D721Med (cell line): ENCODE measurements at places on chromosomes 4 and X.

DNA sequence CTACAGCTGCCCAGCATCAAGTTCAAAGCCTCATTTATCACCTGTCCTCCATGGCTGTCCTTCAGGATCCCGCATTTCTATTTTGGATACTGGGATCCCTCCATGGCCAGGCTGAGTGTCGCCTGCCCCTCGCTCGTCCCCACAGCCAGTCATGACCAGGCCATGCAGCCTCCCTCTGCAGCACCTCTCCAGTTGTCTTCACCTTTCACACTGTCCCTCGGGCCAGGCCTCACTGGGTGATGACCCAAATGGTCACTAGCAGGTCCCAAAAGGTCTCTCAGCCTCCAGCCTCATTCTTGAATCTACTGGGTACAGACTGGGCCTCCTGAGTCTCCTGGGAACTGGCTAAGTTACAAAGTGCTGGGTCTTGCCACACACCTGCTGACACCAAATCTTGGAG is 48.7 kb upstream of the HELT start:
- no peak for DNase-seq

DNA sequence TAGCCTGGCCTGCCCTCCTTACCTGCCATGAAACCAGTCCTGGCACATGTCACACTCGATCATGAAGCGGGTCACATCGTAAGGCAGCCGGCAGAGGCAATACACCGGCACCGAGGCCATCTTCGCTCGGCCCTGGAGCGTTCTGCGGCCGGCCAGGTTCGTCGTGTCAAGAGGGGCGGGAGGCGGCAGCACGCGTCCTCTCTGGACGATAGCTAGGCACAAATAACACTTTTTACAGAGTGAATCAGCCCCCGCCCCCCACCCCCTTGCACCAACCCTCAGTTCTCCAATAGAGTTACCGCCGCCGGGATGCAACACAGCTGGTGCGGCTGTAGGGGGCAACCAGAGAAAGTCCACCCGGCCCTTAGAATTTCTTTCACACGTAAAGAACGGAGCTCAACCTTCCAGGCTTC is 1.7 kb downstream of the PHF8 start:
- no peak for DNase-seq

GRCh38 chrX:135893294-135893817 is at the start of the genes CT45A10 and SAGE1:
Gene CT45A10 (minus strand): TSS chrX:135893444. CDS start chrX:135885344, 8,100 bp downstream.
Gene SAGE1 (plus strand): TSS chrX:135893716. CDS start chrX:135896243, 2,527 bp downstream.
- no peak for DNase-seq

DNA sequence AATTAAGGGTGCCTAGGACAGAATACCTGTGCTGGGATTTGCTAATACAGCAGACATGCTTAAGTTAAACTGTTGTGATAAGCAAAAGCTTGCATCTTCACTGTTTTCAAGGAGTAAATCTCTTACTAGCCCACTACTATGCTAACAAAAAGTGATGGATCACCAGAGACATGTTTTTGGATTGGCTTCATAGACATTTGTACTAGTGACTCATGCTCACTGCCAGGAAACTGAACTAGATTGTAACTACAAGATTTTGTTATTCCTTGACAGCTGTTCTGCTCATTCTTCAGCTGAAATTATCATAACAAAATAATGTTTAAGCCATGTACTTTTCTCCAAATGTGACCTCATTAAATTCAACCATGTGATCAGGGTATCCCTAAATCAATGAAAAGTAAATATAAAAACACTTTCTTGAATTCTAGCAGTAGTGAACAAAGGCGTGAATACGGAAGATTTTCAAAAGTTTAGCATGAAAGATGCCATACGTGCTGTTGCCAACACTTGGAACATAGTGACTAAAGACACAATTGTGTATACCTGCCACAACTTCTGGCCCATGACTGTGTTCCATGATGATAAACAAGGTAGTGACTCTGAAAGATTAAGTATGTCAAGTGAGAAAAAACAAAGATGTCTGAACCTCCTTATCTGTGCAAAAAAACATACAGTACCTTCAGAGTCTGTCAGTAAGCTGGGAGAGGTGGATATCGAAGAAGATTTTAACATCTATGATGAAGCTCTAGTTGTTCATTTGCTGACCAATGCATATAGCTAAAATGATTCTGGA is 154.0 kb downstream of the BTC start:
- DNase-seq = no peak

DNA sequence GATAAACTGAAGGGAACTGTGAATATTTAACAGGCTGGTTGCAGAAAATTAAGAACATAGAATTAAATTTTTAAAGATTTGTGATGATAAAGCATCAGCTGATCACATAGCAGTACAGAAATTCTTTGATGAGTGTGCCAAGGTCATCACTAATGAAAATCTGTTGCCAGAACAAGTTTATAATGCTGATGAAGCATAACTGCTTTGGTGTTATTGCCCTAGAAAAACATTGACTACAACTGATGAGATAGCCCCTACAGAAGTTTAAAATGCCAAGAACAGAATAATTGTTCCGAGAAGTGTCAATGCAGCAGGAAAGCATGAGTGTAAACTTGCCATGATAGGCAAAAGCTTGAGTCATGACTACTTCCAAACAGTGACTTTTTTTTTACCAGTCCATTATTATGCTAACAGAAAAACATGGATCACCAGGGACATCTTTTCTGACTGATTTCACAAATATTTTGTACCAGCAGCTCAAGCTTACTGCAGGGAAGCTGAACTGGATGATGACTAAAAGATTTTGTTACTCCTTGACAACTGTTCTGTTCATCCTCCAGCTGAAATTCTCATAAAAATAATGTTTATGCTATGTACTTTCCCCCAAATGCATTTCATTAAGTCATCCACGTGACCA is 1136.6 kb downstream of the FAT4 start:
- no peak for DNase-seq

GRCh38 chrX:9293051-9293496 is 171.8 kb upstream of the TBL1X start:
- DNase-seq = peak; percentile 22

GRCh38 chr4:77493829-77494551 is 111.6 kb upstream of the CXCL13 start:
- no peak for DNase-seq

GRCh38 chr4:29051381-29051965 is 1668.7 kb upstream of the PCDH7 start:
- DNase-seq = no peak

DNA sequence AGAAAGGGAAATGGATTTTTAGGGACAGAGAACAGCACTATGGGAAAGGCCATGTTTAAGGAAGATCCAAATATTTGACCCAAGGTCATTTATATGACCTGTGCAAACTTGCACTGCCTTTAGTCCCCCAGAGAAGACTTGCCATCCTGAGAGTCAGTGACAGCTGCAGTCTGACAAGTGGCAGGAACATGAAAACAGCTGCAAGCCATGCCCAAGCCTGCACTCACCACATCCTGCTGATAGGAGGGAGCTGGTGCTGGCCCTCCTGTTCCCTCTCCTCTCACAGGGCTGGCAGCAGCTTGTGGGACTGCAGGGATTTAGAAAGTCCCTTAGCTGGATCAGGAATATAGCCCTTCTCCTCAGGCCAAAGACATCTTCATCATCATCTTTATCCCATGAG is 187.7 kb downstream of the RAP1GDS1 start:
- DNase-seq = no peak

DNA sequence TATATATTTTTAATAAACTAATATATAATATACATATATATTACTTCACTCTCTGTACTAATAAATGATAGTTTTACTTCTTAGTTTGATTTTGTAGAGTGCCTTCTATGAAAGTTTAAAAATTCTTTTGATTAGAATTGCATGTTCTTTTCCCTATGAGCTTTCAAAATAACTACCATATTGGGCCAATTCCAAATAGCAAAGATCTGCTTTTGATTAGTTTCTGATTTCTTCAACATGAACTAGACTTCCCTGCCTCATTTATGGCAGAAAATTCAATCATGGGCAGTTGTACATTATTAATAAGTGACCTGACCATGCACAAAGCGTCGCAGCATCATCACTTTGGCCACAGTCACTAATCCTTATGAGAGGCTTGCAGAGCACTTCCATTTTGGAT is 48.9 kb upstream of the TEX13A start:
- no peak for DNase-seq
